NCI-H2081 (cell line): ENCODE measurements at places on chromosomes 12 and 14.

DNA sequence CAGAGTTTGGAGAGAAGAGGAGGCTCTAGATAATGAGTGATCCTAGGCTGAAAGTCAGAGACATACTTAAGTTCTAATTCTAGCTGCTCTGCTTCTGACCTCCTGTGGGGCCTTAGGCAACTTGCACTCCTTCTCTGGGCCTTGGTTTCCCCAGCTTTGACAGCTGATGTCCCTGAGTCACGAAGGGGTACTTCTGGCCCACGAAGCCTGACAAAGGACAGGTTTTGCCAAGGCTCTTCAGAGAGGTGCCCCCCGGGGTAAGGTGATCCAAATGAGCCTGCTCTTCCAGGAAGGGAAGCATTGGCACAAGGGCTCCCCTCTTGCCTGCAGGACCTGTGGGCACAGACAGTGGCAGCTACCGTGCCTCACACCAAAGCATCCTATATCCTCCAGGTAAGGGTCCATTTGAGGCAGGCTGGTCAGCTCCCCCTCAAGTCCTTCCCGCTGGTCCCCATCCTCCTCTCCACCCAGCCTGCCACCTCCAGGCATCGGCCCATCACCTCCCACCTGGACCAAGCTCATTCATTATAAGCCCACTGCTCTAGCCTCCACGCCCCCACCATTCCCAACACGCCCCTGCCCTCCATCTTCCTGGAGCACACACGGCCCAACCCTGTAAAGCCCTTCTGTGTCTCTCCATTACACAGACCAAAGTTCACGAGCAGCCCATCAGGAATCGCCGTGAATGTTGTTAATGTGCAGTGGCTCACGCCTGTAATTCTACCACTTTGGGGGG is 1.9 kb upstream of the PPP1R13B start:
- no peak for DNase-seq

- DNase-seq: no peak
These were observed 102.1 kb upstream of the NUDT4 start for GRCh38 chr12:93275589-93275988.

GRCh38 chr14:24806061-24806678 is 172.2 kb upstream of the GZMB start:
- peak; percentile 32 for DNase-seq

- no peak for DNase-seq
These were observed 5.1 kb downstream of the PSMB11 start for GRCh38 chr14:23047034-23047634.

GRCh38 chr14:50926851-50927386 is 17.4 kb downstream of the PYGL start:
- DNase-seq: no peak

- DNase-seq: no peak
These were observed 9.4 kb downstream of the FBXO21 start for GRCh38 chr12:117180758-117181467.

DNA sequence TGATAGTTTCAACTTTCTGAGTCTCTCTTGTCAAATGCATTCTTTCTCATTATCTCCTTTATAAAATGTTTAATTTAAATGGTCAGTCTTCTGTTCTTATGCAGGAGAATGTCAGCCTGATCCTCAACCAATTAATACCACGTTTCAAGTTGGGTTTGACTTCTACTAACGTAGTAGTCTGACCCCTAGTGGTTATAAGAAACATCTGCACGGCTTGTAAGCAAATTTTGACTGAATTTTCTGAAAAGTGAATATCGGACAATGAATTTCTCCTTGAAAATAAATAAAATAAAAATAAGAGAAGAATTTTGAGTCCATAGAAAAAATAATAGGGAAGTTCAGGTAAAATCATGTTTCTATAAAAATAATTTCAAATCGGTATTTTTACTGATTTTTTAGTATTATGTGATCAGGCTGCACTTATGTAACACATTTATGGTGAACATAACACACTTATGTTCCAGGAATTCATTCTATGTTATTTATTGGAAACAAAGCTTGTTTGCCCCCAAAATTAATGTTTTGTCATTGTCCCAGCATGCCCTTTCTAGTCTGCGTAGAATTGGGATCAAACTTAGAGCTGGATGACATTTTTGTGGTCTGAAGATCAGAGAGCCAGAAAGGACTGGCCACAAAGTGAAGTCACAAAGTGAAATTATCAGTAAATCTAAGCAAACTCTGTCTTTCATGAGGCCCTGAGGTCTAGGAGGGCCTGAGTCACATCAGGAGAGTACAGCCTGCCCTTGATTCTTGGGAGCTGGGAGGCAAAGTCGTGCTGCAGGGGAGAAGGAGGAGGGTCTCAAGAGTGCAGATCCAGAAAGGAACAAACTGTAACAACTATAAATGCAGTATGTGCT is 101.2 kb upstream of the STXBP6 start:
- DNase-seq: peak; percentile 57

GRCh38 chr12:89311703-89312293 is 40.5 kb downstream of the DUSP6 start:
- DNase-seq: no peak

DNA sequence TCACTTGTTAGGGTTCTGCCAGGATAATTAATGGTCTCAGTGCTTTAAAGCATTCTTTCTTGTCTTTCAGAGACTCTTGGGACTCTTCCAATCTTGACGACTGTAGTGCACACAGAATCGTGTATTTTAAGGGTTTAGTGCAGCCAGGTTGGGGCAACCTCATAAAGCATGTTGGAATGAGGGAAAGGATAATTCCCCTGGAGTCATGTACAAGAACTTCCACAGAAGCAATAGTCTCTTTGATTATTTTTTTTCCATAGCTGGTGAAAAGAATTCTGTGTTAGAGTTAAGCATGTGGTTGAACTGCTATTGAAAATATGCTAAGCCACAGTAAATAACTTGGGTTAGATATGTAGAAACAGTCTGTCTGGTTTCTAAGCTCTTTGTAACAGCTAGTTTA is 246.8 kb upstream of the DAAM1 start:
- no peak for DNase-seq

GRCh38 chr14:75720842-75721498 is 59.9 kb downstream of the TTLL5 start:
- no peak for DNase-seq

- DNase-seq: no peak
These were observed 112.5 kb upstream of the FLRT2 start for GRCh38 chr14:85417396-85417795.

- no peak for DNase-seq
These were observed 1.5 kb upstream of the HOTAIR start for GRCh38 chr12:53976172-53976822.

DNA sequence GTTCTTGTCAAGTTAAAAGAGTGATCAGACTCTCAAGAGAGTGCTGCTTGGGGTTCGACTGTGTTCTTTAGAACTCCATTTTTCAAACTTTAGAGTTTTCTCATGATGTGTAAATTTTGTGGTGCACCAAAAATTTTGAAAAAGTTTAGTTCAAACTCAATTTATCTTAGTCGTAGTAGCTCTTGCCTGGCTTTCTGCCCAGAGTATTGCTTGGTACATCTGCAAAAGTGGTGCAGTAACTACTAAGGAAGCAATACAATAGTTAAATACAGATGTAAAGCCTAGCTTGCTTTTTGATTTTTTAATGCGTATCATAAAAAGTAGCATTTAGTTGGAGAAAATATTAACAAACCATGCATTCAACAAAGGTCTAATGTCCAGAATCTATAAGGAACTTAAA is 9.5 kb upstream of the CCDC91 start:
- DNase-seq: no peak

DNA sequence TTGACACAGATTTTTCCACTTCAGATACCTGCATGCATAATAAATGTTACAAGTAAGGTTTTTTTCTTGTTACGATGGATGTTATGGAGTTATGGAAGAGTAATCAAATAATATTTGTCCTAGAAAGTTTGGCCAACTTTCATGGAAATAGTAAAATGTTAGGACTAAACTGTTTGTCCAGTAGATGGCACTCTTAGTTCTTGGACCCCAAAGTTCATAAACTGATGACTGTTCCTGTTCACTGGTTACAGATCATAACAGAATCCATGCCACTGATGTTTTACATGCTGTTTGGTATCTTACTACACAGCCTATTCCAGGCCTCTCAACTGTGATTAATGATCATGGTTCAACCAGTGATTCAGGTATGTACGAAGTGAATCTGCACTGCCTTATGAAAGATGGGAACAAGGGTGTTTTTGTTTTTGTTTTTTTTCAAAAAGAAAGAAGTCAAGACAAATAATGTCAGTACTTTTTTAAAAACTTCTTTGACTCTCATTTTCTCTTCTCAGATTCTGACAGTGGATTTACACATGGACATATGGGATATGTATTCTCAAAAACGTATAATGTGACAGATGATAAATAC is 48.8 kb upstream of the SLCO1C1 start:
- peak; percentile 42 for DNase-seq

GRCh38 chr14:94702629-94703028 is 67.3 kb downstream of the GSC start:
- DNase-seq: no peak

DNA sequence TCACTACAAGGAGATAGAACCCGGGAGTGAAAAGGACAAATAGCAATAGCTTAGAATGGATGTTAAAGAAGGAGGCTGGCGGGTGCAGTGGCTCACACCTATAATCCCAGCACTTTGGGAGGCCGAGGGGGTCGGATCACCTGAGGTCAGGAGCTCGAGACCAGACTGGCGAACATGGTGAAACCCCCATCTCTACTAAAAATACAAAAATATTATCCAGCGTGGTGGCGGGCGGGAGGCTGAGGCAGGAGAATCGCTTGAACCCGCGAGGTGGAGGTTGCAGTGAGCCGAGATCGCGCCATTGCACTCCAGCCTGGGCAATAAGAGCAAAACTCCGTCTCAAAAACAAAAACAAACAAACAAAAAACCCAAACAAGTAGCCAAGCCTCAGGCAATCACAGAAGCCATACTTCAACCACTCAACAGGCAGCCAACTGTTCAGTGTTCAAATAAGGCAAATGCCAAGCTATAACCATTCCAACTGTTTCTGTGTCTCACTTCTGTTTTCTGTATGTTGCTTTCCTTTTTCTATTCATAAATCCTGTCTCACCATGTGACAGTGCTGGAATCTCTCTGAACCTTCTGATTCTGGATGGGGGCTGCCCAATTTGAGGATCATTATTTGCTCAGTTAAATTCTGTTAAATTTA is 3.9 kb upstream of the SPTLC2 start:
- no peak for DNase-seq

GRCh38 chr12:76186131-76186906 is 101.8 kb upstream of the NAP1L1 start:
- no peak for DNase-seq

GRCh38 chr14:105924951-105925591 is 398.7 kb downstream of the TMEM121 start:
- DNase-seq: no peak

DNA sequence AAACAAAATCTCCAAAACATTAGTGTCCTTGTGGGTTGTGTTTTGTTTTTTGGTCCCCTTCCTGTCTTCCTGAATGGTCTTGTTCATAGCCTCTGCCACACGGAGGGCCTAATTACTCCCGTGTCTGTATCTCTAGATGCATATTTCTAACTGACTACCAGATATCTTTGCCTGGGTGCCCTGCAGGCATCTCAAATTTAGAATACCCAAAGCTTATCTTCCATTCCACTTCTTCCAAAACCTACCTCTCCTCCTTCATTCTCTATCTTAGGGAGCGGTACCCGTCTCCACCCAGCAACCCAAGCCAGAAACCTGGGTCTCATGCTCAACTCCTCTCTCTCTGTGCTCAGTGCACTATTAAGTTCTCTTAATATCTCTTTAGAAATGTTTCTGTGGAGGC is 10.9 kb upstream of the METAP2 start:
- no peak for DNase-seq

GRCh38 chr14:39267608-39268005 is 33.9 kb downstream of the MIA2 start:
- peak; percentile 44 for DNase-seq

DNA sequence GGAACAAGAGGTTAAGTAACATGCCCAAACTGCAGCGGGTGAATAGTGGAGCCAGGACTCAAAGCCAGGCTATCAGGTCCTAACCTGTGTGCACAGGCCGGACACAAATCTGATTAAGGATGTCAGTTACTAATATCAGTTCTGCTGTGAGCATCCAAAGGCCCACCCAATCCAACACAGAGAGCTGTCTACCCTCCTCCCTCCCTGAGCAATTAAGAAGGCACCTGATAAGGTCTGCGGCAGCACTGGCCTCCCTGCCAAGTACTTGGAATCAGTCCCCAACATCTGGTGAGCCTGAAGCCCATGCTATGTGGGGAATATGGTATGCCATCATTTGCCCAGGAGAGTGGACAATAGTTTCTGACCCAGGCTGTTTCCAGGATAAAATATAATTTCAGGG is 3.9 kb downstream of the HEBP1 start:
- no peak for DNase-seq

- no peak for DNase-seq
These were observed 167.5 kb upstream of the PRICKLE1 start for GRCh38 chr12:42756841-42757623.

DNA sequence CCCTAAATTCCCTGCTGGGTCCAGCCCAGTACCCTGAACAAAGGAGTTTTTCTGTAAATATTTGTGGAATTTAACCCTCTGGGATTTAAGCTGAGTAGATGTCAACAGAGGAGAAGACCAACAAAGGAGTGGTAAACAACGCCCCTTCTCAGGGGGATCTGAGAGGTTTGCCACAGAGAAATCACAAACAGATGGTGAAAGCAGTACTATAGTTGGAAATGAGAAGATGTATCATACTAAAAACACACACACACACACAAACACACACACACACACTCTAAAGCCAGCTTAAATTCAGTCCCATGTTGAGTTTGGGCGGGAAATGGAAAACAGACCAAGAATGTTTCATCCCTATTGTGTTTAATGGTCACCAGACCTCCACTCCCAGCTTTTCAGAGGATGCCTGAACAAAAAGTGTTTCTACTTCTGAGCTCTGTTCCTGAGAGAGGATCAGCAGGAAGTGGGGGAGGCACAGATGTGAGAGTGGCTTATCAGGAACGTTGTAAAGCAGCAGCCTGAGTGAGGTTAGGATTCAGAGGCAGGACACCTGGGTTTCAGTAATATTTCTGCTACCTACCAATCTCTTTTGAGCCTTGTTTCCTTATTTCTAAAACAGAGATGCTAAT is 3.2 kb downstream of the BIN2 start:
- DNase-seq: no peak

DNA sequence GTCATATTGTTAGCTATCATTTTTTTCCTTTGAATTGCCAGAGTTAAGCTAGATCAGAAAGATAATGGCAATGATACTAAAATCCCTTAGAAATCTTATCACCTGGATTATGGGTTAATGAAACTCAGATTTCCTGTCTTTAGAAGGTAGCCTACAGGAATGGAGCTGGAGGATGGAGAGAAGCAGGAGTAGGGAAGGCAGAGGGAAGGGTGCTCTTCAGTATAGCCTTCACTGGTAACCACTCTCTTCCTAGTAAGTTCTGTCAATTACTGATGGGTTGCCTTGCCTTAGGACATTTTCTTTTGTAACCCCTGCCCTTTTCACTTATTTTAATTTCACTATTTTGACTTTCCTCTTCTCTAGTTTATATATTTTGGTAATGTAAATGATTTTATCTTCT is 27.8 kb upstream of the ABCD2 start:
- DNase-seq: no peak

- peak; percentile 97 for DNase-seq
These were observed at the start of gene PRKAG1 for GRCh38 chr12:49018261-49019119. Gene PRKAG1, minus strand, starts transcription at chr12:49018776. Its CDS starts 36 bp downstream, at chr12:49018740.
